ENCODE measurements at places on chromosomes 12 and 14. TPM values are rescaled to one million over a fixed set of nuclear protein-coding genes. Genes with fewer than 3 reads are reported as not detected.

Gene ADGRD1
- total RNA-seq, result 167 TPM

Gene HOXC11
- total RNA-seq, result not detected

Gene DIO3
- total RNA-seq, result 0.84 TPM

GRCh38 chr14:101478796-101479410 lies 82.4 kb upstream of the DIO3 start:
- no peak for DNase-seq

- DNase-seq, result no peak
Observed at GRCh38 chr12:81722004-81722403, 37.1 kb downstream of the PPFIA2 start.

GRCh38 chr14:65588426-65589140 lies 176.1 kb downstream of the FUT8 start:
- DNase-seq, result no peak

Gene KRT72
- total RNA-seq, result not detected

- DNase-seq, result no peak
Observed at GRCh38 chr12:107554941-107555340, 130.7 kb upstream of the PWP1 start.

GRCh38 chr12:116703214-116703795 lies 34.6 kb downstream of the SPRING1 start:
- no peak for DNase-seq

- DNase-seq, result peak; percentile 74
Observed at GRCh38 chr14:34029921-34030334, 79.1 kb upstream of the EGLN3 start.

DNA sequence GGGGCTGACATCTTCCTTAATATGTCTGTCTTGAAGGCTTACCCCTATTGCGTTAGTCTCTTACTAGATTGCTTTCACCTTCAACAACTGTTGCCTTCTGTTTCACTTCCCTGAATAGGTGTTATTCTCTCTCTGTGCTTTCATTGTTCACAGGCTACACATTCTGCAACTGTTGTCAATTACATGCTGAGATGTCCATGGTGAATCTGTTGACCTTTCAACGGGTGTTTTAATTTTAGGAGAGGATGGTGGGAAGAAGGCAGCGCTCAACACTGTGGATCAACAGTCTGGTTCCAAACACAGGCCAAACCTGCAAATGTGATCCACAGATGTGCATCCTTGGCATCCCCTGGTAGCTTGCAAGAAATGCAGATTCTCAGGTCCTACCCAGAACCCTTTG lies 101.9 kb downstream of the DACT1 start:
- no peak for DNase-seq

GRCh38 chr12:72081777-72082176 lies 143.1 kb downstream of the TPH2 start:
- DNase-seq, result peak; percentile 51

GRCh38 chr14:97446087-97446486 lies 648.9 kb downstream of the VRK1 start:
- no peak for DNase-seq

GRCh38 chr12:2298556-2299200 lies 245.9 kb downstream of the CACNA1C start:
- no peak for DNase-seq

GRCh38 chr12:86145156-86145555 lies 111.0 kb downstream of the MGAT4C start:
- no peak for DNase-seq

Gene ISM2
- not detected for total RNA-seq

- no peak for DNase-seq
Observed at GRCh38 chr14:49105512-49105911, 480.7 kb downstream of the RPS29 start.

- DNase-seq, result peak; percentile 62
Observed at GRCh38 chr12:56931474-56931978, 2.7 kb downstream of the SDR9C7 start.

Gene MFAP5
- total RNA-seq, result 8.3 TPM

Data from left lung (tissue), 14 donors.